Activated T-helper 1 cell treated with anti-CD3 and anti-CD28 coated beads, Interleukin-2, amount 50 U/mL, for 16 hours (primary cell): ENCODE measurements at places on chromosomes 4 and X.

DNA sequence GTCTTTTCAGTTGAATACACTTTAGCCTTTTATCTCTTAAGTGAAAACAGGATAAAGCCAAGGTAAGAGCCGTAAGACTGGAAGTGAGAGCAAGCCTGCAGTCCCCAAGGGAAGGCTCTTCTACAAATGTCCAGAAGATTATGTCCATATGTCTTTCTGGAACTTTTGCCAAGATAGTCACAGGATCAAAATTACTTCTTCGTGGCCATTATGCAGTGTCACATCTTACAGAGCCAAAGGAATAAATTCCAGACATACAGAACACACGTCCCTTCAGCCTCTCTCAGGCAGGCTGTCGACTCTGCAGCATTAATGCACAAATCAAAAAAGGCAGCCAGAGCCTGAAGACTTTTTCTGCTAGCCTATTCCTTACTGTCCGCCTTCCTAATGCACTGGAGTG is 10.9 kb upstream of the GATB start:
- DNase-seq, result no peak

GRCh38 chr4:3046162-3046561 is 28.2 kb downstream of the HTT-AS start:
- no peak for DNase-seq

DNA sequence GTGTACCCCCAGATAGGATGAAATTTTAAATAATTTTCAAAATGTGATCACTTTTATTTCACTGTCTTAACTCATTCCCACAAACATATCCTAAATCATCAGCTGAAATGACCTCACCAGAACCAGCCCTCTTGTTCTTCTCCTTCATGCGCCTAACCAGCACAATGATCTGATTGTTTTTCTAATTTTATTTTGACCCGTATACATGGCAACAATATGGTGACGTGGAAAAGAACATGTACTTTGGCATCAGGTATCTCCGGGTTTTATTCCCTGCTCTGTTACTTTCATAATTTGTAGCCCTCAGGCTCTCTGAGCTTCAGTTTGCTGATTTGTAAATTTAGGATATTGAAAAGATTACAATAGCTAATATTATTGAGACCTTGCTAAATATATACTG is 562.4 kb upstream of the ZFP42 start:
- no peak for DNase-seq

DNA sequence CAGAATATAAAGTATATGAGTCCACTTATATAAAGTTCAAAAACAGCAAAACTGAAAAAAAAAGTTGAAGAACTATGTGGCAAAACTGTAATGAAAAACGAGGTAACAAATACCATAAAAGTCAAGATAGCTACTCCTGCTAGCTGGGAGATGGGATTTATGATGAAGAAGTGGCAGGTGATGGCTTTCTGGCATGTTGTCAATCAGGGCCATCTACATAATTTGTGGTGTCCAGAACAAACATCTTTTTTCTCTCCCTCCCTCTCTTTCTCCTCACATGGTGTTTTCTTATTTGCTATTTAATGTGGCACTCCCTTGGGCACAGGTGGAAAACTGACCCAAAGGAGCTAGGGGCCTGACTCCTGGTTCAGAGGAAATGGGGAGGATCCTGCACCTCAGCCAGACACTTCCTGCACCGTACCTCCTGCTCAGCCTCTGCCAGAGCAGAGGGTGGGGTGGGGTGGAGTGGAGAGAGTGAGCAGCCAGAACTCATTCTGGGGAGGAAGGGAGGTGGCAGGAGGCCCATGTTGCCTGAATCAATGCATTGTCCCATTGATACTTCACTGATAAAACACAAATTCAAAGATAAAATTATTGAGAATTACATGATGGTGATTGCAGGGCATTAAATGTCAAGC is 5.3 kb upstream of the SAP30 start:
- DNase-seq, result no peak

- DNase-seq, result no peak
Observed at GRCh38 chr4:8275548-8275910, 6.0 kb downstream of the HTRA3 start.

GRCh38 chr4:182177166-182177565 is 66.0 kb upstream of the TENM3 start:
- no peak for DNase-seq

GRCh38 chr4:71230271-71231128 is 108.3 kb upstream of the SLC4A4 start:
- no peak for DNase-seq
